ENCODE measurements at places on chromosomes 1 and 21.

- no peak for DNase-seq
Measured at GRCh38 chr1:109114342-109114674, 393 bp downstream of the ELAPOR1 start.

- DNase-seq = no peak
Measured at GRCh38 chr1:208129060-208129459, 115.1 kb downstream of the PLXNA2 start.

DNA sequence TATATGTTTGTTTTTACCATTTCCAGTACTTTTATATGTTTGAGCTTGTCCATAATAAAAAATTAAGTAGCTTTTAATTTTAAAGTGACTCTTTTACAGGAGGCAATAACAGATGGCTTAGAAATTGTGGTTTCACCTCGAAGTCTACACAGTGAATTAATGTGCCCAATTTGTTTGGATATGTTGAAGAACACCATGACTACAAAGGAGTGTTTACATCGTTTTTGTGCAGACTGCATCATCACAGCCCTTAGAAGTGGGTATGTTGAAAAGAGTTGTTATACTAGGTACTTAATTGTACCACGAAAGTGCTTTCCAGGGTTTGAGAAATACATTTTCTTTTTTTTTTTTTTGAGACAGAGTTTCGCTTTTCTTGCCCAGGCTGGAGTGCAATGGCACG lies 46.1 kb downstream of the RNF2 start:
- DNase-seq = no peak

GRCh38 chr1:197695961-197696360 lies 79.3 kb downstream of the DENND1B start:
- DNase-seq = no peak

DNA sequence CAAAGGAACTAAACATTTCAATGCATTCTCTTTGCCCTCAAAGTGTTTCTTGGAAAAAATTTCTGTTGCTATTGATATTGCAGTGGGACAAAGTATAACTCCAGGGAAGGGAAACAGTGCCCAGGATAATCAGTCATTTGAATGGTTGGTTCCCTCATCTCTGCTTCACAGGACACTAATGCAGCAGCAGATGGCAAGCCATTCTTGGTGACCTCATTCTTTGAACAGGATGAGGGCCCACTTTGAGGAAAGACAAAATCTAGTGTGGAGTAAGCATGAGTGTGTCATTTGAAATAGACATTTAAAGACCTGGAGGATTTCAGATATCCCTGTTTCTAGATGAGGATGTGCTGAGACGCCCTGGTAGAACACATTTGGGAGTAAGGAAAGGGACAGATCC lies 32.3 kb downstream of the CHRM3 start:
- no peak for DNase-seq

DNA sequence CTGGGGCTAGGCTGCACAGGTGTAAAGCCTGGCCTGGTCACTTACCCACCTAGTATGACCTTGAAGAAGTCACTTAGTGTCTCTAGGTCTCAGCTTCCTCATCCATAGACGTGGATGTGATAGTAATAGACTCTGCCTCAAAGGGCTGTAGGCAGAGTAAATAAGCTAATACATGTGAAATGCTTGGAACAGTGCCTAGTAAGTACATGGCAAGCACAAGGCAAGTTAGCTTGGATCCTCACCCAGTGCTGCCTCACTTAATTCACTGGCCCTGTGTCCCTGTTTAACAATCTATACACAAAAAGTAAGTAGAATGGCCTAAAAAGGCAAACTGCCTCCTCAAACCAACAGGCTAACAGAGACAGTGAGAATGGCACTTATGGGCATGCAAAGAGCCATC lies 167.8 kb downstream of the PIGK start:
- DNase-seq = no peak

All from COLO829 (cell line).